ENCODE measurements at places on chromosomes 7 and 10. TPM values are rescaled to one million over a fixed set of nuclear protein-coding genes. Genes with fewer than 3 reads are reported as not detected.

- no peak for DNase-seq
Observed at GRCh38 chr7:44097064-44097932, 6.8 kb upstream of the AEBP1 start.

- no peak for DNase-seq
Observed at GRCh38 chr7:9778367-9778766, 1195.3 kb upstream of the PHF14 start.

GRCh38 chr7:45703373-45703821 lies 129.2 kb downstream of the ADCY1 start:
- peak; percentile 35 for DNase-seq

GRCh38 chr7:1408466-1408865 lies 50.8 kb downstream of the MICALL2 start:
- DNase-seq: no peak

DNA sequence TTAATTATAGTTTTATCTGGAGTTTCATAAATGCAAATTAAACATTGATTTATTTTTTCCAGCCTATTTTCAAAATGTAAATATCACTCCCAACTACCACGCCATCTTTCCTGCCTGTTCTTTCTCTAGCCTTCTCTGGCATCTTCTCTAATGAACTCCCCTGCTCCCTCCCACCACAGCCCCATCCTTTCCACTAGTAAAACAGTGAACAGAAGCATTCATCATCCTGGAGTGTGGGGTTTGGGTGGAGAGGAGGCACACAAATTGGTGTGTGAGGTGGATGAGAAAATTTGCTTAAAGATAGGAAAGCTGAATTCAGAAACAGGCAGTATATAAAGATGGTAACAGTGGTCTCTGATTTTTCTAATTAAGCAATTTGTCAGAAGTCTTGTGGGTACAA lies 479.4 kb downstream of the ARL4A start:
- DNase-seq: no peak

GRCh38 chr10:124756156-124756903 lies 12.2 kb upstream of the FAM53B start:
- DNase-seq: no peak

- DNase-seq: no peak
Observed at GRCh38 chr7:143300959-143301935, 13.1 kb downstream of the CASP2 start.

GRCh38 chr10:101776161-101776817 lies 375 bp upstream of the FGF8 start:
- DNase-seq: peak; percentile 76

DNA sequence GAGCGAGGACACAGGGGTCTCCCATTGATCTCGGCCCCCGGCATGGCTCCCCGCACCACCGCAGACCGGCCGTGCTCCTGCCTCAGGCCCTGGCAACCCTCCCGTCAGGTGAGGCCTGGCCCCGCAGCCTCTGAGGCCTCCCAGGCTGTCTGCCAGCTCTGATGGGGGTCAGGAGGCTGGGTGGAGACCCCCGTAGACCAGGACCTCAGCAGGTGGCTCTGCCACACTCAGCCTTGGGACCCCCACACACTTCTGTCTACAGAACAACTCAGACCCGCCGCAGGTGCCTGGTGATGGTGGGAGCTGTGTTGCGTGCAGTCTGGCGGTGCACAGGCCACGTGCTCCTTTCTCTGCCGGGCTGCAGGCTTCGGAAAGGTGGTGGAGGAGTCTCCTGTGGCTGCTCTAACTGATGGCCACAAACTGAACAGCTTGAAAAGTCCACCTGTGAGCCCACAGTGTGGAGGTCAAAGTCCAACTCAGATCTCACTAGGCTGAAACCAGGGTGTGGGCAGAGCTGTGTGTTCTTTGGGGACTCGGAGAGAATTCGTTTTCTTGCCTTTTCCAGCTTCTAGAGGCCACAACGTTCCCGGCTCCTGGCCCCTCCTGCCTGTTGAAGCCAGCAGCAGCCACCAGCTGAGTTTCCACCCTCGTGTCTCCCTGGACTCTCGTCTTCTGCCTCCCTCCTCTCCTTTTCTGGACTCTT lies 62.5 kb downstream of the PWWP2B start:
- DNase-seq: peak; percentile 42

DNA sequence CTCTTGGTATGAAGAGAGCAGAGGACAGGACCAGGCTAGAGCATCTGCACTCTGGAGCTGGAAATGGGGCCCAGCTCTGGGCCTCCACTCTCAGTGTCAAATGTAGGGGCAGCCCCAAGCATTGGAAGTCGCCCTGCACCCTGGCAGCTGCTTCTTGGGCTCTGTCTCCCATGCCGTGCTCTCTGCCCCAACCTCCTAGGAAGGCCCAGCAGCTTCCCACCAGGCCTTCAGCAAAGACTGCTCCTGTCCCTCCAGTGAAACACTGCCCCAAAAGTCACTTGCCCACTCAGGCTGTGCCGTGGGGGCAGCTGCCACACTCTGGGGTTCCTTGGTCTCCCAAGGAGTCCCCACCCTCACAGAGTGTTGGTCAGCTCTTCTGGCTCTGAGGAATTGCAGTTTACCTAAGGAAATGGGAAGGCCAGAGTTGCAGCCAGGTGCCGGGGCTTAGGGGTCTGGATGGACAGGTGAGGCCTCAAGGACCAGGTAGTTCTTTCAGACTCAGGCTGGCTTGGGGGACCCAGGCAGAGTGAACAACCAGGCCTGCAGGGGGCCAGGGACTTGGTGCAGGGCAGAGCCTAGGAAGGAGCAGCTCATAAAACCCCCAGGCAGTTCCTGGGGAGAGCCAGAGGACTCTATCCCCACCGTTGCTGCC lies 9.4 kb upstream of the OPN4 start:
- DNase-seq: peak; percentile 37

- DNase-seq: no peak
Observed at GRCh38 chr7:81507221-81507620, 262.6 kb downstream of the HGF start.

DNA sequence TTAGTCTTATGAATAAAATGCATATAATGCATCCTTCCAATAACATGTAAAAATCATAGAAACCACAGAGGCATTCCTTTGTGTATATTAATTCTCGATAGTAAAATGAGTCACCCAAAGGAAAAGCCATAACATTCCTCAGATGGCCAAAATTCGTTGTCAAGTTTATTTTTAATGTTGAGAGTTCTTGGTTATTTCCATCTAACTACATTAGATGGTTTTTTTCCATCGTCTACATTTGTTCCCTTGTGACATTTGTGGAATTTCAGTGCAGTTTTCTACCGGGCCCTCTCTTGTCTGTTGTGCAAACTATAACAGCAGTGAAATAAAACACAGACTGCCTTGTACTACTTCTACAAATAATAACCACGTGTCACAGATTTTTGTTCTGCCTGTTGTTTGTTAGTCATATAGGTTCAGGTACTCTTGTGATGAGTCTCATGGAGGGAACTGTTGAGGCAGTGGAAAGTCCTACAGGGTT lies 54.7 kb upstream of the CCAR1 start:
- no peak for DNase-seq

DNA sequence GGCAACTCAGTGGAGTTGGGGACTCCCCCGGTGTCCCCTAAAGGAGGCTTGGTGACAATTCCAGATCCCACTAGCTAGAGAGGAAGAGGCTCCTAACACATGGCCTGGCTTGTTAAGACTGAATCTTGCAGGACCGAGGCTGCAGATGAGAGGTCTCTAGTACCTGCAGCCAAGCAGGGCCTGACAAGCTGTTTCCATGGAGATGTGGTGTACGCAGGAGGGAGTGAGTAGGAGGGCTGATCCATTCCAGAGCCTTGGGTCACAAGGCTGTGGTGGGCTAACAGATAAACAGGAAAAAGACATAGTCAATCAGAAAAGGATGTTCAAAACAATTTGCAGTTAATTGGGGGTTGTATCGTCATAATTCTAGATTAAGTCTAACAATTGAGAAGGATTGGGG lies 77.3 kb upstream of the MKLN1 start:
- DNase-seq: no peak

DNA sequence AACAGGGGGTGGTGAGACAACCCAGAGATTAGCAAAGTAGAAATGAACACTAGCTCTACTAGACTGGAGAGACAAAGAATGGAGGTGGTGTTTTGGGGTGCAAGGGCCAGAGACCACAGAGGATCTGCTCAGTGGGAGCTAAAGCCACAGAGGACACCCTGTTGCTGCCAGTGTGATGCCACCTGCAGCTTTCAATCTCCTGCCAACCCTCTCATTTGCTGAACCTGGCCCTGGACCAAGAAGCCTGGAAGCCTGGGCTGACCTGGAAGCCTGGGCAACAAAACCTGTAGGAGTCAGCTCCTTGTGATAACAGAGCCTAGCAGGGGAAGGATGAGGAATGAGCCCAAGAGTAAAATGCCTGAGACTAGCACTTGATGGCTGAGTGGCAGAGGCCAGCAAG lies 81.1 kb upstream of the ADO start:
- DNase-seq: no peak

- no peak for DNase-seq
Observed at GRCh38 chr10:20870834-20871233, 26.3 kb downstream of the NEBL start.

DNA sequence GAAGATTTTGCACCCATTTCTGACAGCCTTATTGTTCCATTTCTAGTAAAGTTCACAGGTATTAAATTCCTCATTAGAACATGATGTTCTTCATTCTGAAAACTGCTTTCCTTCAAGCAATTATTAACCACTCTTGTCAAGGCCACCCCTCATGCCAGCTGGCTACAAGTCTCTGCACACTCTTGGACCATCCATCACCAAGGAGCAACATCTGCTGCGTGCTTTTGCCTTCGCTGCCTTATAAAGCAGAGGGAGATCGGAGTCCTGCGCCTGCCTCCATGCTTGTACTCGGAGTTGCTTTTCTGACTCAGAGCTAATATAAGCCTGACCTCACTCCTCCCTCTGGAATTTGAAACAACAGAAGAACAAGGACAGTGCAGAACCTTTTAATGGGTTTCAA lies 529.9 kb upstream of the DPP6 start:
- no peak for DNase-seq

- DNase-seq: no peak
Observed at GRCh38 chr7:76403780-76404494, 5.6 kb downstream of the SSC4D start.

GRCh38 chr10:49149881-49150280 lies 16.1 kb upstream of the FAM170B start:
- no peak for DNase-seq

DNA sequence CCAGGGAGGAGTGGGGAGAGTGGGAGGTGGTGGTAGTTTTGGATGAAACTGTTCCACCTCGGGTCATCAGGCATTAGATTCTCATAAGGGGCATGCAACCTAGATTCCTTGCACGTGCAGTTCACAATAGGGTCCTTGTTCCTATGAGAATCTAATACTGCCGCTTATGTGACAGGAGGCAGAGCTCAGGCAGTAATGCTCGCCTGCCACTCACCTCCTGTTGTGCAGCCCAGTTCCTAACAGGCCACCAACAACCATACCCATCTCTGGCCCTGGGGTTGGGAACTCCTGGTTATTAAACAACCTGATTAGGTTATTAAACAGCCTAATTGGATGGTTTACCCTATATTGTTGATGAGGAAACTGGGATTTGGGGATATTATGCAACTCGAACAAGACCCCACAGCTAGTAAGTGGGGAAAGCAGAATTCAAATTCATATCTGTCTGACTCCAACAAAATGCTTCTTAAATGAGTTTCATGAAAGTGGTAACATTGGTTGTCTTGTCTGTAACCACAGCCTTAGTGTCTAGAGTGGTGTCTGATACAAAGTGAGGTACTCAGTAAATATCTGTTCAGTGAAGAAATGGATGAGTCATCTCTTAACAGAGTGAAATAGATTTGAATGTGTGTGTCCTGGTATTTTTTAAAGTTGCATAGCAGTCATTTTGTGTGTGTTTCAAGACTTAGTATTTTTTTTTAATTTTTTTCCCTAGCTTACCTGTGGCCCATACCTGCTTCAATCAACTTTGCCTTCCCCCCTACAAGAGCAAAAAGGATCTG lies 101.6 kb downstream of the HECTD2 start:
- no peak for DNase-seq

FAM237B gene
- total RNA-seq: not detected

NRAP gene
- 0.11 TPM for total RNA-seq
